Left ventricle myocardium superior (tissue), 1 donor: ENCODE measurements at places on chromosomes 1 and 21. TPM values are rescaled to one million over a fixed set of nuclear protein-coding genes. Genes with fewer than 3 reads are reported as not detected.
A peak's percentile ranks its signal among the peaks of the same experiment; 100 is the strongest.

DNA sequence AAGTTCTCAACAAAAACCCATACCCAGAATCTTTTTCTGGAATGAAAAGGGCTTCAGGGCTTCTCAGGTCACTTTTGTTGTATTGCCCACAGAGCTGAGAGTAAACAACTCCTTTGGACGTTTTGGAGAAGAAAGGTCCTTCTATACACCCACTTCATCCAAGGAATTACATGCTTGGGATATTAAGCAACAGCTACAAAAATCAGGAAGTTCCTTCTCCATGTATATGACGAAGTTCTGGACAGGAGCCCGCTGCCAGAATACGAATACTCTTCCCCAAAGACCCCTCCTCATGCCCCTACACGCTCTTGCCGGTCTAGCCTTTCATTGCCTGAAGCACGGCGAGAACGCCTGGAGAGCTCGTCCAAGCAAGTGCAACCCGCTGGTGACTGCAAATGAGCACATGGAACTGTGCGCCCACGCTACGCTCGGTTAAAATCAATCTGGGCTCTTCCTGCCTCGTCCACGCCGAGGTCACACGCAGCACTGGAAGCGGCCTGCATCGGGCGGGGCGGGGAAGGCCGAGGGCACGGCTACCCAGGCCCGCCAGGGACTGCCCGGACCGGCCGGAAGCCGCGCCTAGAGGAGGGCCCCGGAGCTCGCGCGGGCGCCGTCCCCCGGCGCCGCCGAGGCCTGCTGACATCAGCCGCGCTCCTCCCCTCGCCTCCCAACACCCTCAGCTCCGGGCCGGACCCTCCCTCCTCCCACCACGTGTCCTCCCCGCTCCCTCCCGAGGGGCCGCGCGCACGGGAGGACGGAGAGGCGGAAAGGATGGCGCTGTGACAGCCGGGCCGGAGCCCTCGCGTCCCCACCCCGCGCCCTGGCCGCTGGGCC, at the start of gene POGK:
Gene POGK (plus strand): TSS at position 710 of the 834 bp plus-strand sequence. CDS start 1,482 bp downstream, outside the sequence.
- peak; percentile 96 for DNase-seq

- no peak for DNase-seq
These were observed 195.3 kb upstream of the APP start for GRCh38 chr21:26365849-26366248.

DNA sequence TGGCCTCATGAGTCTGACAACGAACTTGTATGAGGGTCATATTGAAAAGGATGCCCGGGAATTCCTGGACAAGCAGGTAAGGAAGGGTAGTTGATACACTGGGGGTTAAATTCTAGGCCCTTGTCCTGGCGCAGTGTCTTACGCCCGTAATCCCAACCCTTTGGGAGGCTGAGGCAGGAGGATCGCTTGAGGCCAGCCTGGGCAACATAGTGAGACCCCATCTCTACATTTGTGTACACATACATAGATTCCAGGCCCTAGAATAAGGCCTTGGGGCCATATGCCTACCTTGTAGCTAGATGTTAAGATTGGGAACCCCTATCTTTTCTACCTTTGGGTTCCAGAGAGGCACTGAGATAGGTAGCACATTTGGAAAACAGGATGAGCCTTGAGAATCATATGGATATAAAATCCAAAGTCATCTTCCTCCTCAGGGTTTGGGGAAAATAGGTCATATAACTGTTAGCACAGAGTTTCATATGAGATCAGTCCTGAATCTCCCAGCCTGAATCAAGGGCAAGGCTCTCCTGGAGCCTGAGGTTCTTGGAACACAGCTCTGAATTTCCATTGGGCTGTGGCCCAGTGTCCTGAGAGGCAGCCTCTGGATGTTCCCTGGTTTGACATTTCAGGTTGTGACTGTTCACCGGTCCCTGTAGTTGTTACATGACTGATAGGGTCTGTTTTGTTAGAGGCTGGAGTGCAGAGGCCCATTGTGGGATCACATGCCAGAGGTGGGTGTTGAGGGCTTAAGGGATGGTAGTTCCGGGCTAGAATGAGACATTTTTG, 104.4 kb downstream of the PIK3R3 start:
- DNase-seq: peak; percentile 61

- DNase-seq: peak; percentile 91
These were observed 2.9 kb downstream of the NCDN start for GRCh38 chr1:35560256-35561225.

DNA sequence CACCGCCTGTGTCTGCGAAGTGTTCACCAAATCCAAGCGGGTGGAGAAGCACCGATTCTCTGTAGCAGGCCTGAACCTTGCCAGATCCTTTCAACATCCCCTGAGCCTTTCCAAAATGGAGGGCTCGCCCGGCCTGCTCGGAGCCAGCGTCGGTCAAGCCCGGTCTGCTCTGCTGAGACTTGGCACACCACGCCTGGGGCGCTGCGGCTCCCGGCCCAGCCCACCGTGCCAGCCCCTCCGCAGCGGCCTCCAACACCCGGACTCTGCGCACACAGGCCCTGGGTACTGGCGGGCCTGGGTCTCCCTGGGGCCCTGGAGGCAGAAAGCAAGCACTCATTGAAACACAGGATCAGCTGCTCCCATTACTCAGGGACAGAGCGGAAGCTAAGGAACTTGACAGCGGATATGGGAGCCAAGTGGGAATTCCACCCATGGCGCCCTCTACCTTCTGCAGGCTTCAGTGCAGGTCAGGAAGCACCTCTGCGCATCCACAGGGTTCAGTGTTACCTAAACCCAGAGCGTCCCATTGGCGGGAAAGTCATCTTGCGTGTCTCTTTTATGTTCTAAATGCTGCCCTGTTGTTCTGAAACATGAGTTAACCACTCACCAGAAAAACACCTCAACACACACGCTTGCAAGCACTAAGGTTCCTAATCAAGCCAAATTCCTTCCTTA, 159.9 kb downstream of the ZBTB18 start:
- no peak for DNase-seq

GRCh38 chr1:193520472-193520871, 334.1 kb upstream of the B3GALT2 start:
- no peak for DNase-seq

- DNase-seq: no peak
These were observed 19.5 kb upstream of the CREG1 start for GRCh38 chr1:167573035-167573434.

GRCh38 chr1:186420311-186420710, 40.6 kb downstream of the PDC start:
- DNase-seq: no peak

DNA sequence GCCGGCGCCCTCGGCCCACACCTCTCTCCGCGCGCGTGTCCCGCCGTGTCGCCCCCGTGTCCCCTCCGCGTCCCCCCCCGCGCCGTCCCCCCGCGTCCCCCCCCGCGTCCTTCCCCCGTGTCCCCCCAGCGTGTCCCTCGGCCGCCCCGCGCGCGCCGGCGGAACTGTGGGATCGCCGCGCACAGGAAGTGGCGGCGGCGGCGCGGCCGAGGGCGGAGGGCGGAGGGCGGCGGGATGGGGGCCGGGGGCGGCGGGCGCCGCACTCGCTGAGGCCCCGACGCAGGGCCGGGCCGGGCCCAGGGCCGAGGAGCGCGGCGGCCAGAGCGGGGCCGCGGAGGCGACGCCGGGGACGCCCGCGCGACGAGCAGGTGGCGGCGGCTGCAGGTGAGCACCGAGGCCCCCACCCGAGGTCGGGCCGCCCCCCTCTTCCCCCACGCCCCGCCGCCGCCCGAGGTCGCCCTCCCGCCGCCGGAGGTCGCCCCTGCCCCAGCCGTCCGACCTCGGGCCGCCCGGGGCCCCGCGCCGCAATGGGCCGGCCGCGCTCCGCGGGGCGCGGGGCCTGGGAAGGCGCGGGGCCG, at the start of gene AGPAT3:
Gene AGPAT3 (plus strand): TSS at position 262 of the 578 bp plus-strand sequence. CDS start 94,459 bp downstream, outside the sequence.
- peak; percentile 72 for DNase-seq

DNA sequence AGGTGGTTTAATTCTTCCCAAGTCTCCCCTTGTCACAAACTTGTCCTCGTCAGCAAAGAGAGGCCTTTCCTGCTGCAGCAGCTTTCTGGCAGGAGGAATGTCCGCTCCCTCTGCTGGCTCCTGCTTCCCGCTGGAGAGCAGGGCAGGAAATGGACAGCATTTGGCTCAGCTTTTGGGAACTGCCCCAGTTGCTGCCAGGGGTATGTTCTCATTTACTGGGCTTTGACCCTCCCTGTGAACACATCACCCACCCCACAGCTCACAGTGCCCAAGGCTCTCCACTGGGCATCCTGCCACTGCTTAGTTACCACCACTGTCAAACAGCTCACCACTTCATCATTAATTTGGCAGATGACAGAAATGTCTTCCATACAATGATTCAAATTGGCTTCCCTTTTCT, 75.4 kb downstream of the MRPL37 start:
- DNase-seq: peak; percentile 80

DNA sequence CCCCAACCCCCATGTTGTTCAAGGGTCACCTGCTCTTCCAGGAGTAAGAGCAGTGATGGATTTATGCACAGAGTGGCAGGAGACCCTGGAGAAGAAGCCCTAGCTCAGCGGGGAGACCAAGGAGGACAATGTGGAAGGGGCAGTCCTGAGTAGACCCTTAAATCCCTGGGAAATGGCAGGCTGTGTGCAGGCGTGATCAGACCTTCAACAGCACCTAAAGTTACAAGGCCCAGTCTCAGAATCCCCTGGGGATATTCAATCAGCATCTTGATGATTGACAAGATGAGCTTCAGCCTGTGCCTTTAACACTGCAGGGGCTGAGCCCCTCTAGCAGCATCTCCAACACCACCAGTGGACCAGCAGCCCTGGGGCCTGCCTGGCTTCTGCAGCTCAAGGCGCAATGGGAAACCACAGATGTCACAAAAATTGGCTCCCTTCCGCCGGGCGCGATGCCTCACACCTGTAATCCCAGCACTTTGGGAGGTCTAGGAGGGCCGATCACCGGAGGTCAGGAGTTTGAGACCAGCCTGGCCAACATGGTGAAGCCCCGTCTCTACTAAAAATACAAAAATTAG, 60.4 kb downstream of the IRF2BP2 start:
- DNase-seq: no peak

DNA sequence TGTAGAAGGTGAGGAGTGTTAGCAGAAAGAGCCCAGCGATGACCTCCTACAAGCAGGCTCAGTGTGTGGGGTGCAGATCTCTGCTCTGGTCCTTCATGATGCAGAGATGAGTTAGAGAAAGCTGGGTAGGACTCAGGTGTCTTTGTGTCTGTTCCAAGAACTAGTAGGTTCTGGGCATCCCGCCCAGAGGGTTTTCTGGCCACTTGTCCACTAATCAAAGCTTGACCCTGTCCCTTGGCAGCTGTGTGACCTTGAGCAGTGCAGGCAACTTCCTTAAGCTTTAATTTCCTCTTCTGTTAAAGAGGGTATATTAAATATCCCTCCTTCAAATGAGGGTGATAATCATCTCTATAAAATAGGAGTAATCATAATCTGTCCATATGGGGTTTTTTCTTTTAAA, 54.7 kb upstream of the WNT4 start:
- no peak for DNase-seq

DNA sequence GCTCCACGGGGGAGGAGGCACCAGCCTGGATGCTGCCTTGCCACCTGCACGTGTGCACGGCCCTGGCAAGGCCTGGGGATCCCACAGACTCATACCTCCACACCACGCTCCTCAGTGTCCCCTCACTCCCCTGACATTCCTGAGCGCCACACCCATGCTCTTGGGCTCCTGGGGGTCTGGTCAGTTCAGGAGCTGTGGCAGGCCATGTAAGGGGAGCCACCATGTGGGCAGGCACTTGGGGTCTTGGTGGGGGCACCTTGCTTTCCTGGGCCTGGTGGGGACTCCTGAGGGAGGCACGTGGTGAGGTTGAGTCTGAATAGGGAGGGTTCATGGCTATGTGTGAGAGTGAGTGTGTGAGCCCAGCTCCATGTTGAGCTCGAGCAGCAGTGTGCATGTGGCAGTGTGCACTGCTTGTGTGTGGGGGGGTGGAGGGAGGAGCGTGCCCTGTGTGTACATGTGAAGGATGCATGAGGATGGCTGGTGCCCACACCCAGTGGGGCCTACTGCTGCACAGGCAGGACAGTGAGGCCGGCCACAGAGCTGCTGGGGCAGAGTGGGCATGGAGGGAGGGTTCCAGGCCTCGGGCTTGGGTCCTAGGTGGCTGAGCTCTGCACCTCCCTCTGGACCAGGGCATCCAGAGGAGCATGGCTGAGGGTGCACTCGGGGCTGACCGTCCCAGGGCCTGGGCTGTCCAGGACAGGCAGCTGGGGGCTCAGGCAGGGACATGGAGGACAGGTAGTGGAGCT, 1.6 kb downstream of the GJC2 start:
- DNase-seq: no peak

DNA sequence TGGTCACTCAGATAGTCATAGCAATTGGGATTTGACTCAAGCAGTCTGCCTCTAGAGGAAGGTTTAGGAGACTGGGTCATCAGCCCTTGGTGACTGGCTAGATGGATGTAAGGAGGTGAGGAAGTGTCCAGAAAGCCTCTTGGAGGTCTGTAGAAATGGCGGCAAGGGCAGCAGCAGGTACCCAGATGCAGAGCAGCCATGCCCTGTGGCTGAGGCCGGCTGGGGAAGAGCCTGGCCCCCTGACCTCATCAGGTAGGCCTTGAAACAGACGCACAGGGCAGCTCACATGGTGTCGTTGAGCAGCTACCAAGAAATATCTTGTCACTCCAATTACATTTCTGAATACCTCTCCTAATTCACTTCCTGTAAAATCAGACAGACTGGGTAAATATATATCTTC, 98.2 kb downstream of the DMRTB1 start:
- no peak for DNase-seq

- DNase-seq: no peak
These were observed 1.0 kb downstream of the KRTCAP2 start for GRCh38 chr1:155171836-155172731.

DNA sequence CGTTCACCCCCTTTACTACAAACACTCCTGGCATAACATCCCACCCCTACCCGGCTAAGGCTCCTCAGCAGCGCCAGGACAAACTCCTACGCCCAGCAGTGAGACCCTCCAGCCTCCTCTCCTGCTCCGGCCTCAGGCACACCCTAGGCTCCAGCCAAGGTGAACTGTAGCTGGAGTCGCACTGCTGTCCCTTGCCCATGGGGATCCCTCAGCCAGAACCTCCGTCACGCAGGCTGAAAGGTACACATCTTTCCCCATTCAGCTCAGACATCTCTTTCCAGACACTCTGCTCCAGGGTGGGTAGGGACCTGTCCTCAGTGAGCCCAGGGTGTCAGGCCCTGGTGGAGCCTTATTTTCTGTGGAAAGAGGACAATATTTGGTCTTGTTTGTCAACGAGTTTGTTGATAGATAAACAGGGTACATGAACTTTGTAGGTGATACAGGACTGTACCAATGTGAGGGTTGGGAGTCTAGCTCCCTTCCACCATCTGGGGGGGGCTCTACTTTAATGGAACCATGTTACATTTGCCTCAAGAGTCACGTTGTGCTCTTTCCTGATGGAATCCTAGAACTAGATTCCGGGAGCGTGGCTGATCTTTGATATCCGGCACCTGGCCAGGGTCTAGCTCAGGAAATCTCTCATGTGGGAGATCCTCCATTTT, 56.5 kb upstream of the SSBP3 start:
- DNase-seq: no peak

Gene PPCS
- 31.1 TPM for total RNA-seq

Gene RHBDL2
- total RNA-seq: not detected

Gene TACSTD2
- total RNA-seq: 0.25 TPM

Gene MROH7
- total RNA-seq: 7.0 TPM

Gene NCDN
- 24.5 TPM for total RNA-seq

Gene TEX50
- total RNA-seq: not detected

Gene PGLYRP4
- not detected for total RNA-seq

Gene OVAAL
- total RNA-seq: 1.5 TPM

Gene HPCA
- not detected for total RNA-seq

Gene OR14K1
- not detected for total RNA-seq

Gene VSIG8
- not detected for total RNA-seq

Gene MCOLN2
- total RNA-seq: 0.52 TPM
